ENCODE measurements at places on chromosomes 6 and 20.

- DNase-seq, result peak; percentile 32
Observed at GRCh38 chr6:45584127-45584526, 206.4 kb upstream of the SUPT3H start.

GRCh38 chr20:58046311-58046710, 182.1 kb downstream of the ANKRD60 start:
- DNase-seq, result no peak

DNA sequence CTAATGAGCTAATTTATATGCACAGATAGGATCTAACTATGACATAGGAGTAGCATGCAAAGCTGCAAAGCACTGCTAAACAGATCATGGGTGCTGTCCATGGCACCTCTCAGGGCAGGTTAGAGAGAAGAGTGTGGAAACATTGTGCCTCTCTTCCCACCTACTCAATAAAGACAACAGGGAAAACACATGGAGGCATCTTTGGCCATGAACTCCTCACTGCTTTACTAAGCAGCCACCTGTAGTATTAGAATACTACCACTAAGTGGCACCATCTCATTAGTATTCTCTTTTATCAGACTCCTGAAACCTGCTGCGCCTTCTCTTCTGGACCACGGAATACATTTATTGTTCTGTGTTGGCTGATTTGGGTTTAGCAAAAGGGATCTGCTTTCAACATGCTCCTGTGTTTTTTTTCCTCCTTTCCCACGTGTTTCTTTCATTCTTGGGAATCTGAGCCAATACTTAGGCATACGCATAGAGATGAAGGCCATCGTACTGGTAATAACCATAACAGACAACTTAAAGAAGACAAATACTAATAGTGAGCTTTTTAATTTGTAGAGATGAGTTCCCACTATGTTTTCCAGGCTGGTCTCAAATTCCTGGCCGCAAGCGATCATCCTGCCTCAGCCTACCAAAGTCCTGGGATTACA, 9.4 kb upstream of the HDDC2 start:
- no peak for DNase-seq

GRCh38 chr6:18260448-18261106, 3.8 kb downstream of the DEK start:
- peak; percentile 19 for DNase-seq

- no peak for DNase-seq
Observed at GRCh38 chr6:35417979-35418661, 34.0 kb upstream of the FANCE start.

Measured in CD8-positive, alpha-beta T cell (primary cell).